ENCODE measurements at places on chromosomes 2 and 18. TPM values are rescaled to one million over a fixed set of nuclear protein-coding genes. Genes with fewer than 3 reads are reported as not detected.

Gene LCT
- polyA plus RNA-seq = 0.03 TPM

- DNase-seq = no peak
These were observed 402.5 kb upstream of the SPRED2 start for GRCh38 chr2:65834771-65835475.

GRCh38 chr18:58966704-58967103 lies 102.0 kb downstream of the ZNF532 start:
- no peak for DNase-seq

GRCh38 chr2:193461431-193461934 lies 1266.8 kb upstream of the TMEFF2 start:
- DNase-seq = no peak

Measured in right renal cortex interstitium (tissue), 3 donors.